ENCODE measurements at places on chromosomes 3 and 15.
A peak's percentile ranks its signal among the peaks of the same experiment; 100 is the strongest.

DNA sequence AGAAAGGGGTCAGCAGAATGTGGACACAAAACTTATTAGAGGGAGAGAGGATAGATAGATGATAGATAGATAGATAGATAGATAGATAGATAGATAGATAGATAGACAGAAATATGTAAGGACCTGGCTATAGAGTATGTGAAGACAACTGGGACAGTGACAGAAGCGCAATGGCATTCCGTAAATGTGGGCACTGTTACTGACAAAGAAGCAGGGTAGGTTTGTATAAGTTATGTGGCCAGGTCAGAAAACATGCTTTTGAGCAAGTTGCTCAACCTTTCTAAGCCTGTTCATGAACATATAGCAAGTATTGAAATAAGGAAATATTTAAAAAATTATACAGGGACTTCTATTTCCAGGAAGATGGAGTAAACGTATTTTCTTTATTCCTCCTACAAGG is 17.3 kb upstream of the SNTN start:
- DNase-seq = no peak

DNA sequence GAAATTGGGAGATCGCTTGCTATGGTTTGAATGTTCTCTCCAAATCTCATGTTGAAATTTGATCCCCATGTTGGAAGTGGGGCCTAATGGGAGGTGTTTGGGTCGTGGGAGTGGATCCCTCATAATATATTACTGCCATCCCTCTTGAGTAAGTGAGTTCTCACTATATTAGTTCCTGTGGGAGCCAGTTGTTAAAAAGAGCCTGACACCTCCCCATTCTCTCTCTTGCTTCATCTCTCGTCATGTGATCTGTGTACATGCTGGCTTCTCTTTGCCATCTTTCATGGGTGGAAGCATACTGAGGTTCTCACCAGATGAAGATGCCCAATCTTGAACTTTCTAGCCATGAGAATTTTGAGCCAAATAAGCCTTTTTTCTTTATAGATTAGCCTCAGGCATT is 43.0 kb upstream of the IL20RB start:
- no peak for DNase-seq

DNA sequence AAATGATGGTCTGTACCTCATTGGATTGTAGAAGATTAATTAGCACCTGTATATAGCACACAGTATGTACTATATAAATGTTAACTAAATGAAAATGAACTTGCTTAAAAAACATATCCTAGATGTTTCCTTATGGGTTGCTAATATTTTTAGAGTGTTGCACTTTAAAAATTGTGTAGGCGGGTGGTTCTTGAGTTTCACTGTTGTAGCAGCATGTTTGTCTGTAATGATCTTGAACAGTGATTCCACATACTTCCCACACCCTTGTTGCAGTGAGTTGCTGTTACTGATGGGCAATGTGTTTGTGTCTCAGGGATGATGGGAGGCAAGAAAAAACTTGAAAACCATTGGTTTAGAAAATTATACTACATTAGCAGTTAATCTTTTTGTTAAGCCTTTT is 22.0 kb downstream of the USP3 start:
- no peak for DNase-seq

DNA sequence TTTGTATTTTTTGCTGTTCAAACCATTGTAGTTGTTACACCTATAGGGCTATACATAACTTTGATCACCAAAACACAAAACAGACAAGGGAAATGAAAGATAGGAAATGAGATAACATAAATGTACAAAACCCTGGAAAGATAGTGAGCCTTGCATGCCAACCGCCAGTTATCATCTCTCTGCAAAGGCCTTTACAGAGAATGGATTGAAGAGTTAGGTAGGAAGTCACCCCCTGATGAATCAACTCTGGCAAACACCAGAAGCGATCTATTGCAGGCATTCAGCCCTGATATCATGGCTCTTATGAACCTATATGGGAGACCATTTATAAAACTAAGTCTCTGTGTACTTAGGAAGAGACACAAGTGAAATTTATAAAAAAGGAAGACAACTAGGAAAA is 588.0 kb downstream of the TUSC7 start:
- DNase-seq = no peak

GRCh38 chr15:42716626-42717025 is 20.3 kb downstream of the CDAN1 start:
- DNase-seq = no peak

DNA sequence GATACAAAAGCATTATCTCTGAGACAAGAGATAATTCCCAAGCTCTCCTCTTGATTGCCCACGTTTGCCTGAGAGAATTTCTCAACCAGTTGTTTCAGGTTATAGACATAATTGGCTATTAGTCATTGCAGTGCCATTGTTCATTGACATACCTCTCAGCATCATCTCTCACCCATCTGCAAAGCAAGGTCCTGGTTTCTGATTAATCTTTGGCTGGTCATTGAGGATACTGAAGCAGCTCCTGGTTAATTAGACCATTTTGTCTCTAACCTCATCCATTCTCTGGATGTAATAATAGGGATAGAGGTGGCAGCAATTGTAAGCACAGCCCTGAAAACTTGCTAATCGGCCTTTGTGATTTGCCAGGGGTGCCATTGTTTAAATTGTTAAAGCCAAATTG is 104.2 kb downstream of the CNTN6 start:
- DNase-seq = no peak

DNA sequence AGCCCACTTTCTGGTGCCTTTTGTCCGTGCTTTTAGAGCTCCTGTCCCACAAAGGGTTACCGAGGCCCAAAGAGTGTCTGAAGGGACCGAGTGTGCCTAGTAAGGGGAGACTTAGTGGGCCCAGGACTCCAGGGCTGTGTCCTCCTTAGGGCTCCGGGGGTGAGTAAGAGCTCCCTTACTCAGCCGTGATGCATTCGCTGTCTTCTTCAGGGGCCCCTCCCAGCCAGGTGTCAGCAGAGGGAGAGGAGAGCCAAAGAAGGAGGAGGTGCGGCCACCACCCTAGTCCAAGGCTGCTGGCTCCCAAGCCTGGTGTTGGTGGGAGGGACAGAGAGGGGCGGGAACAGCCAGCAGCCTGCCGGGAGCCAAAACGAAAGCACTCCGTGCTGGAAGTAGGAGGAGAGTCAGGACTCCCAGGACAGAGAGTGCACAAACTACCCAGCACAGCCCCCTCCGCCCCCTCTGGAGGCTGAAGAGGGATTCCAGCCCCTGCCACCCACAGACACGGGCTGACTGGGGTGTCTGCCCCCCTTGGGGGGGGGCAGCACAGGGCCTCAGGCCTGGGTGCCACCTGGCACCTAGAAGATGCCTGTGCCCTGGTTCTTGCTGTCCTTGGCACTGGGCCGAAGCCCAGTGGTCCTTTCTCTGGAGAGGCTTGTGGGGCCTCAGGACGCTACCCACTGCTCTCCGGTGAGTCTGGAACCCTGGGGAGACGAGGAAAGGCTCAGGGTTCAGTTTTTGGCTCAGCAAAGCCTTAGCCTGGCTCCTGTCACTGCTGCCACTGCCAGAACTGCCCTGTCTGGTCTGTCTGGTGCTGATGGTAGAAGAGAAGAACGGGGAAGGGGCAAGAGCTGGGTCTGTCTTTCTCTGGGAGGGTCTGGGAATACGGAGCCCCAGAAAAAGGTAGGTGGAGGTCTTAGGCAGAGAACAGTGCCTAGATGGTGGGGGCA is at the start of gene IL17RC:
TSS of gene IL17RC (plus strand) at position 365 of the 947 bp plus-strand sequence. CDS start at position 583, 218 bp downstream.
- peak; percentile 37 for DNase-seq

GRCh38 chr3:127228866-127229265 is 35.9 kb downstream of the PRR23E start:
- DNase-seq = no peak

DNA sequence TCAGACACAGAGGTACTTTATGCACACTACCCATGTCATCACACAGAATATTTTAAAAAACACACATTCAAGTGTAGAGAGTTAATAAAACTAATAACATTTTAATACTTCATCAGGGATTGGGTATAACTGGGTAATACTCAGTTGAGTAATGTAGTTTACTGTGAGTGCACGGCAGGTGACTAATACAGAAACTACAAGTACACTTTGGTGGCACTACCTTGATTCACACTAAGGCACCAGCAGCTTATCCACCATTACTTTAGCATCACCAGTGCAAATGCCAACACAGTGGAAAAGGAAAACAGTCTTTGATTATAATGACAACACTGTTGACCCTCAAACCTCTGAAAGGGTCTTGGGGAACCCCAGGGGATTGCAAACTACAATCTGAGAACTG is 33.6 kb downstream of the ZNF280D start:
- no peak for DNase-seq

GRCh38 chr15:55695432-55695831 is 47.5 kb downstream of the PRTG start:
- DNase-seq = no peak

DNA sequence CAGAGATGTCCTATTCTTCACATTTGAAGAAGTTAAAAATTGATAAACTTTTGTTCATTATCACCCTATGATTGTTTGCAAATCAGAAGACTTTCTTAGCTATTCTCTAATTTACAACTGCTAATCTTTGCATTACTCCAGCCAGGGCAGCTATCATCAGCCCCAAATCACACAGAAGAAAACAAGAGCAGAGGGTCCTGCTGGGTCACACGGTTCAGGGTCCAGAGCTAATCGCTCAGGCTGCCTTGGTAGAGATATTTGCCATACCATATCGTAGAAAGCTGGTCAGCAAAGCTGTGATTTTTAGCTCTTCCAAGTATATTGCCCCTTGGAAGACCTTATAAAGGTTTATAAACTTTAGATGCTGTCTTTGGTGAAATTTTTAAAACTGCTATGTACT is 181.4 kb downstream of the MAGI1 start:
- DNase-seq = no peak

GRCh38 chr3:184737641-184738505 is 26.0 kb upstream of the MAGEF1 start:
- no peak for DNase-seq

DNA sequence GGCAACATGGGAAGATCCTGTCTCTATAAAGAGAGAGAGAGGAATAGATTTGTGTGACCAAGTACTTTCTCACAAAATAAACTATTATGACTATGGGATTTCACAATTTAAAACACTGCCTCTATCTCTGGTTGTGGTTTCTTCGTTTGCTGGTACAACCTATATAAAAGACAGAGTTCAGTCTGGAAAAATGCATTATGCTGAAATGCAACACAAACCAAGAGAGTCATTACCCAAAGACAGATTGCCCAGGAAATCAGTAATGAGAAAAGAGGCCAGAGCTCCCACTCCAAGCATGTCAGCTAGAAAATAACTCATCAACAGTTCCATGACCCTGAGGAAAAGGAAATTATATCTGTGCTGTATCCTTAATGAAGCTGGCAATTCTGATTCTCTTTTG is 23.2 kb downstream of the GPR176 start:
- no peak for DNase-seq

- DNase-seq = no peak
Observed at GRCh38 chr3:179666436-179667035, 13.7 kb downstream of the USP13 start.

- DNase-seq = no peak
Observed at GRCh38 chr3:58743296-58743695, 76.7 kb upstream of the FAM3D start.

DNA sequence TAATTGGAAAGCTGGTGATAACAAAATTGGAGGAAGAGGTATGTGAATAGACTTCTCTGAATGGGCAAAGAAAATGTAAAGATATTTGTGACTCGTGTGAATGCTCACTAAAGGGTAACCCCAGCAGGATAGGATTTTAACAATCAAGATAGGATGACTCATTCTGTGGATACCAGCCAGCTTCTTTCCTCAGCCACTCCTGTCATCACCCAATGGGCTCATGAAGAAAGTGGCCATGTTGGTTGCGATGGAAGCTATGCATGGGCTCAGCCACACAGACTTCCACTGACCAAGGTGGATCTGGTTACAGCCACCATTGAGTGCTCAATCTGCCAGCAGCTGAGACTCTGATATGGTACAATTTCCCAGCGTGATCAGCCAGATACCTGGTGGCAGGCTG is 40.9 kb downstream of the STRIT1 start:
- no peak for DNase-seq

- no peak for DNase-seq
Observed at GRCh38 chr15:69557707-69558409, 105.2 kb downstream of the RPLP1 start.

DNA sequence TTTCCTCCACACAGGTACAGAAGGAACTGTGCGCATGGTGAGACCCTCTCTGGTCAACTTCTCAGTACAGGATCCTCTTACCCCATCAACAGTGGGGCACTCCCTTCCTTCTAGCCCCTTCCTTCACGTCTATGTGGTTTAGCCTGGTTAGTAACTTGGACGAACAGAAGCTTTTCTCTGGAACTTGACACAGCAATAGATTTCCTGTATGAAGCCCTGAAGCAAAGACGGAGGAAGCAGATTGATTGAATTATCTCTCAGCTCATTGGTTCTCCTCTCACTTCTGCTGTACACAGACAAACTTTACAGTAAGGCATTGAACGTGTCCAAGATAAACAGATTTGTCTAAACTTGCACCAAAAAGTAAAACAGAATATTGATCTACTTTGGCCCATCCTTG is at the start of gene CD200R1:
TSS of gene CD200R1 (minus strand) at position 210 of the 400 bp plus-strand sequence. CDS start 246 bp downstream, outside the sequence.
- no peak for DNase-seq

- no peak for DNase-seq
Observed at GRCh38 chr15:92006186-92007028, 152.9 kb downstream of the SLCO3A1 start.

DNA sequence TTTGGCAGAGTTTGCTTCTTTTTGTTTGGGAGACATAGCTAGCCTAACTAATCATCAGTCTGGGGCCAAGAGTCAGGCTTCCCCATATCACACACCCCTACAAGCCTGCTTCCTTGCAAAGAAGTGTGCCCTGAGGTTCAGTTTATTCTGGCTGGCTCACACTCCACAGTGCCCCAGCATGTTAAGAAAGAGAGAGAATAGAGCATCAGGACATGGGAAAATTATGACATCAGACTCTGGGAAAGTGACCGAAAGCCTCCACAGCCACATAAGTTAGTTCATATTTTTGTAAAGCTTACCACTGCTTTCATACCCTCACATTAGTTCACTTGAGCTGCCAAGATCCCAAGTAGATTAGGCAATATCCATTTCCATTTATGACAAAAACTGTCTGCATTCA is 63.0 kb upstream of the CFAP161 start:
- DNase-seq = no peak

DNA sequence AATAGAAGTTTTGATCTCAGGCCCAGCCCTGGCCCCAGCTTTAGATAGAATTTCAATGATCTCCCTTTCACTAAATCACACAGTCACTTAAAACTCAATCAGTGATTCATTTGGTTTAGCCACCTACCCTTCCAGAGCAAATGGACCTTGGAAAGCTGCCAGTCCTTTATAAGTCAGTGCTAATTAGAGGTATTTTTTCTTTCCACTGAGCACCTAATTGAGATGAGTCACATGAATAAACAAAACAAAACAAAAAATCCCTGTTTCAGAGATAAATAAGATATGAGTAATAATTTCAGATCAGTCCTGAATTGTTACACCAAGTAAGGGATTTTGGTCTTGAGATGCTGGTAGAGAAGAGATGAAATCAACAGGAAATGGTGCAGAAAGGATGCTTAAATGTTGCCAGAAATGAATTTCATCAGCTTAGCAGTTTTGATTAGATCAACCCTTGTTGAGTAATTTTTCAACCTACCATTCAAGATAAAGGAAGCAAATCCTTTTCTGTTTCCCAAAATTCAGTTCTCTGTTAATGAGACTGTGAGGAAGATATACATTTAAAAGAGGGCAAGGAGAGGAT is 352.0 kb upstream of the COL8A1 start:
- DNase-seq = no peak

- peak; percentile 17 for DNase-seq
Observed at GRCh38 chr15:75720787-75721479, 8.3 kb upstream of the CSPG4 start.

Measured in stimulated activated CD4-positive, alpha-beta T cell treated with anti-CD3 and anti-CD28 coated beads, Interleukin-12 subunit alpha, Interleukin-12 subunit beta, amount 100 ng/mL, for 4 hours (primary cell).